ENCODE measurements at places on chromosomes 3 and 15.

- no peak for DNase-seq
Observed at GRCh38 chr15:67307156-67307555, 52.6 kb downstream of the IQCH start.

DNA sequence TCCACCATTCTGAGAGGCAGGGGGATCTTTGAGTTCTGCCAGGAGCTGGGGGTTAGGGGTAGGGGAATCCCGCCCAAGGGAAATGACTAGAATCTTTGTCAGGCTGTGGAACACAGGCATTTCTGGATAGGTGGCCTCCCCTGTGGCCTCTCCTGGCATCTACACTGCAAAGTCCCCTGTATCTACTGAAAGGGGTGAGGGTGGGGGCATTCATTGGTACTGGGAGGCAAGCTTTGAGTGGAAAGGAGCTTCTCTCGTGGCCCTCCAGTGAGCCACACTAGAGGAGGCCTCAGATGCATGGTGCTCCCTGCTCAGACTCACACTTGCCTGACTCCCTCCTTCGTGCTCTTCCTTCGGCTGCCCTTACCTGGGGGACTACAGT lies 59.9 kb downstream of the CCNL1 start:
- no peak for DNase-seq

DNA sequence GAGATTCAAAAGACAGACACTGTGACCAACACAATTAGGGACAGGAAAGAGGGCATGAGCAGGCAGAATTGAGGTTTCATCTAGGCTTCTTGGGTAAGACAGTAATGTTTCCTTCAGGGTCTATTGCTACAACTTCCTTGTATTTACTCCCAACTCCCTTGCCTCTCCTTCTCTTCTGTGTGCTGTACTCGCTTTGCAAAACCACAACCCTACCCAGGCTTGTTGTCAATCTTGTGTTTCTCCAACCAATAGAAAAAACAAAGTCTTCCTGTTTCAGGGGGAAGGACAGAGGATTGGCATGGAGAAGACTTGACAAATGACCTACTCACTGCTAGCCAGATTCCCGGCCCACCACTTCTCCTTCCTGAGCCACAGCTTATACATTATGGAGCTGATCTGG lies 36.3 kb upstream of the MASP1 start:
- DNase-seq: no peak

DNA sequence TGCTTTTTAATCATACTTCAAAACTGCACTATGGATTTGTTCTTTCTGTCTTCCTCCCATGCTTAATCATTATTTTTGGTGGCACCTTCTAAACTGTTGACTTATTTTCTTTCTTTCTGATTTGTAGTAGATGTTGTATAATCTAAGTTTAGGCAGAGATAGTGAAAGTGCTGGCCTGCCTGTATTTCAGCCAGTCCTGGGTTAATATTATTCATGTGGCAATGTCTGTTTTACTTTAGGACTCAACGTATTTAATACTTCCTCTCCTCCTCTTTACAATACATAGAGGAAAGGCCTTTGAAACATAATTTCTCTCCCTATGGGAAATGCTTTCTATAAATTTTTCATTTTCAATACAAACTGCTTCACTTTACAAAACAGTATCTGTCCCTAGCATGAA lies 327.7 kb upstream of the TPRG1 start:
- no peak for DNase-seq

DNA sequence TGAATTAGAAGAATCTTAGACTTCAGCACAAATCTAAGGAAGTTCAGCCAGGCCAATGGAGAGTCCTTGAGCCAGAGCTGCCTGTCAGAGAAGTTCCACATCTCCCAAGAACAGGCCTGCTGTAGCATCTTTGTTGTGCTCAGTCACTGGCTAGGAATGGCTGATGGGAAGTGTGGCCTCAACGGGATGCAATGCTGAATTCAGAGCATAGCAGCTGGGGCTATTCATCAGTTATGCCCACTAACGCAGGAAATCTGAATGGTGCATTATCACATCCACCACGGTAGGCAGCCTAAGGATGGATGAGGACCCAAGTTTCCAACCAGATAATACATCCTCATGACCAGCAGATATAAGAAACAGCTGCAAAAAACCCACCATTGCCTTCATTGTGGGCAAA lies 3.2 kb upstream of the EIF1B start:
- DNase-seq: no peak
